Epithelial cell of prostate (primary cell): ENCODE measurements at places on chromosomes 2 and 18.

DNA sequence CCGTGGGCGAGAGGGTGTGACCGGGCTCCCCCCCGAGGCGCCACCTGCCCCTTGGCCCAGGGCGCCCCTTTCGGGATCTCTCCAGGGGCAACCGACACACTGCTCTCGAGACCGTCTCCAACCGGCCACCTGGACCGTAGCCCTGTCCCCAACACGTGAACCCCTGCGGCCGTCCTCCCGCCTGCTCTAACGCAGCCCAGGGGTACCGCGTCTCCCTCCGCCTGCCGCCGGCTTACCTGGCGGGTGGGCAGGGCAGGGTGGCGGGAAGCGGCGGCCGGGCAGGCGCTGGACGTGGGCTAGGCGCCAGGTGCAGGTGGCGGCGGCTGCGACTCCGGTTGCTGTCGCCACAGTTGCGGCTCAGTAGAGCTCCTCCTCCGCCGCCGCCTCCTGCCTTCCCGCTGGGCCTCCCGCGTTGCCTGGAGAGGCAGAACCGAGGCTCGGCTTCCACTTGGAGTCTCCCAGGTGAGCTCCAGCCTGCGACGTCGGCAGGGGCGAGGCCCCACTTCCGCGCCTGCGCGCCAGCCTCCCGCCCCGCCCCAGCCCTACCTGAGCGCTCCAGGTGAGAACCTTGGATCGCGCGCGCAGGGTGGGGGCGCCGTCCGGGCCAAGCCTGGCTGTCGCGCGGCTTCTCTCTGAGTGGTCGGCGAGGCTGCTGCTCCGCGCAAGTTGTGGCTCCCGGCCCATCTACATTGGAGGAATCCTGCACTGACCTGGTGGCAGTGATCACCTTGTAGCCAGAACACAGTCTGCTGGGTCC is at the start of gene GALNT3:
Gene GALNT3 (minus strand): TSS at position 469 of the 757 bp plus-strand sequence. CDS start 23,547 bp downstream, outside the sequence.
- DNase-seq = peak; percentile 73

- no peak for DNase-seq
Observed at GRCh38 chr2:217456016-217456415, 546.8 kb downstream of the TNS1 start.

- no peak for DNase-seq
Observed at GRCh38 chr2:67652679-67653078, 255.5 kb downstream of the ETAA1 start.

- DNase-seq = no peak
Observed at GRCh38 chr2:118255771-118256372, 167.6 kb downstream of the INSIG2 start.

GRCh38 chr2:72612614-72613160 is 213.1 kb downstream of the EXOC6B start:
- no peak for DNase-seq

DNA sequence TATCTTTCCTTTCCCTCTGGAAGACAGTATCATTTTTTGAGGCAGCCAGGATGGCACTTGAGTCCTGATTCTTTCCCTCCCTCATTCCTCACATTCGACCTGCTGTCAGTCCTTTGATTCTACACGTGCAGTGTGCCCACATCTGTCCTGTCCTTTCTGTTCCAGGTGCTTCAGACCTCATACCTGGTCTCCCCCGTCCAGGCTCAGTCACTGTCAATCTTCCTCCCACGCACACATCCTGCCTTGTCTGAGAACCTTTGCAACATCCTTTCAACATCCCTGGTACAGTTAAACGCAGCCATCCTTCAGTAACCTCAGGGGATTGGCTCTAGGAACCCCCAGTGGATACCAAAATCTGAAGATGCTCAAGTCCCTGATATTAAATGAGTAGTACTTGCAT is 10.1 kb downstream of the BCL2 start:
- DNase-seq = no peak

GRCh38 chr2:101146535-101146934 is 4.6 kb downstream of the TBC1D8 start:
- no peak for DNase-seq

GRCh38 chr18:3931542-3932112 is 481.7 kb downstream of the TGIF1 start:
- DNase-seq = no peak

DNA sequence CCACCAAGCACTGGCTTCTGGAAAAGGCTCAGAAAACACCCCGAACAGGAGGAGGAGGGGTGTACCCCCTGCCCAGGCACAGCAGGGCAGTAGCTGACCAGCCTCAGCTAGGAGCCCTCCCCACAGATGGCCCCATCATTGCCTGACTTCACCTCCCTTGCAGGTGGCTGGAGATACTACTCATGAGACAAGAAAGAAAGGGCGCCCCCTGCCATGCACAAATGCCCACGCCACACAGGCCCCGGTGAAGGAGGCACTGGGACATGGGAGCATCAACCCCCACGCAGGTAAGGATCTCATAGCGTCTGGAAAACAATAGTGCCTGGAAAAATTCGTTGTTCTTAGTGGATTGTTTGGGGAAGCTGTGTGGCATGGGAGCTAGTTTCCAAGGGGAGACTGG is 240.6 kb downstream of the TFCP2L1 start:
- no peak for DNase-seq

- DNase-seq = peak; percentile 46
Observed at GRCh38 chr2:51013079-51013932, 18.6 kb downstream of the NRXN1 start.

- DNase-seq = no peak
Observed at GRCh38 chr2:168731616-168732015, 70.8 kb upstream of the NOSTRIN start.

- DNase-seq = no peak
Observed at GRCh38 chr2:228105526-228106250, 75.8 kb downstream of the SPHKAP start.

GRCh38 chr18:67007999-67008398 is 404.1 kb upstream of the CDH19 start:
- DNase-seq = no peak
